ENCODE measurements at places on chromosomes 12 and 14.

DNA sequence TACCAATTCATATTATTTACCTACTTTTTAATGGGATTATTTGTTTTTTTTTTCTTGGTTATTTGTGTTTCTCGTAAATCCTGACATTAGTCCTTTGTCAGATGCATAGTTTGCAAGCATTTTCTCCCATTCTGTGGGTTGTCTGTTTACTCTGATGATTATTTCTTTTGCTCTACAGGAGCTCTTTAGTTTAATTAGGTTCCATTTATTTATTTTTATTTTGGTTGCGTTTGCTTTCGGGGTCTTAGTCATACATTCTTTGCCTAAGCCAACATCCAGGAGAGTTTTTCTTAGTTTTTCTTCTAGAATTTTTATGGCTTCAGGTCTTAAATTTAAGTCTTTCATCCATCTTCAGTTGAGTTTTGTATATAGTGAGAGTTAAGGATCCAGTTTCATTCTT, 289.9 kb downstream of the AKAP6 start:
- DNase-seq: no peak

- DNase-seq: no peak
Measured at GRCh38 chr12:97756066-97756666, 293.6 kb downstream of the RMST start.

GRCh38 chr12:95593266-95593871, 42.1 kb upstream of the USP44 start:
- DNase-seq: no peak

GRCh38 chr12:42648061-42648460, 58.5 kb upstream of the PRICKLE1 start:
- no peak for DNase-seq

DNA sequence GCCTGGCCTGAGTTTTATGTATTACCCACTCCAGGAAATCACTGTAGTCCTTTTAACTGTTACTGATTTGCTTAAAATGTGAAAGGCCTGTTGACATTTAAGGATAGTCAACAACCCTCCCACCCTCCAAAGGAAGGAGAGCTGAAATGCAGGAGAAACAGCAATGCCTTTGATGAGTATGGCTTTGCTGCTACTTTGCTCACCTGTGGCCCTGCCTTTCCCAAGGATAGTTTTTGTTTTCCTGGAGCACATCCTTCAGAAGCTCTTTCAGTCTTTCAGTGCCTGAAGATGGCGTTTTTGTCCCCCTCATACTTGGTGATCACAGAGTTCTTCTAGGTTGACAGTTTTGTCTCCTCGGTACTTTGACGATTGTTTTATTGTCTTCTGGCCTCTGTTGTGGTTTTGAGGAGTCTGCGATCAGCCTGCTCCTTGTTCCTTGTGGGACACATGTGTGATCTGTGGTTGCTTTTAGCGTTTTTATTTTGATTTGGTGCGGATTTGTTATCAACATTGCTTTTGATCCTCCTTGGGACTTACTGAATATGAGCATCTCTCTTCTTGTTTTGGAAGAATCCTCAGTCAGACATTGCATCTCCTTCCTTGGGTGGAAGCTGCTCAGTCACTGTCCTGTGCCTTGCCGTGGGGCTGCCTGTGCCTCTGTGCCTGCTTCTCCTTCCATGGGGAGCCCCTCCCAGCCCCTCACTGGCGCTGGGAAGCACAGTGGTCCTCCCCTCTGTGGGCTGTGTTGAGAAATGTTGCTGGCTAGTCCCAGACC, 17.2 kb downstream of the PACS2 start:
- no peak for DNase-seq

DNA sequence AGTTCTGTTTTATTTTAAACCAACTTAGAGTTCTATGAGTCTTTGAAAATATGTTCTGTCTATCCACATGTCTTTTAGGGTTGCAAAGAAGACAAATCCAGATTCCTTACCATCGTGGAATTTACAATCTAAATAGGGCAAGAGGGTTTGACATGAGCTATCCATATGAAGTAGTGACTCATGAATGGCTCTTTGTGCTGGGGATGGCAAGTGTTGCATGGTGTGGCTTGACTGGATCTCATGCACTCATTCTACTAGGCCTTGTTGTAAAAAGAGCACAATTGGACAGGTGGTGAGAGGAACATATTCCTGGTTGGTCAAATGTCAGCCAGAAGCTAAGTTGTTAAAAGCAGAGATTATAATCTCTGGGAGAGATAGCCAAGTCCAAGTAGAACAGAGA, 509.1 kb downstream of the DIO2 start:
- no peak for DNase-seq
